HTR-8/SVneo (cell line): ENCODE measurements at places on chromosomes 3 and 15.

GRCh38 chr3:36919439-36920160, 25.3 kb downstream of the TRANK1 start:
- DNase-seq: no peak

DNA sequence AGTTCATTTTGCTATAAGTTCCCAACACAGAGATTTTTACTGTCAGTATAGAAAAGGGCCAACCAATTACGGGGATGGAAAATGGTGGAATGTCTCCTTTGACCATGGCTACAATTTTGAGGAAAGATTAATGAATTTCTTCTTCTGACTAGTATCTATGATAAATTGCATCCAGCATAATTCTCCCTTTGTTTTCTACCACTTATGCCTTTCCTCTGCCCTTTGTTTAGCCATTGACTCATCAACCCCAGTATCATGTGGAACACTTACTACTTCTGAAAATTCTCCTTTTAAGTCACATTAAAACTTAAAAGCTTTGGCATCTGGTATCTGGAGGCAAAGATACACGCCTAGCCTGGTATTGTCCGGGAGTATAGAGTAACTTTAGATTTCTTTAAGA, 92.9 kb upstream of the CADPS start:
- DNase-seq: no peak

GRCh38 chr3:153113541-153113940, 48.5 kb upstream of the RAP2B start:
- DNase-seq: no peak

- no peak for DNase-seq
Observed at GRCh38 chr3:37223141-37223558, 48.8 kb upstream of the LRRFIP2 start.

- no peak for DNase-seq
Observed at GRCh38 chr3:147089286-147089685, 317.1 kb downstream of the ZIC4 start.

GRCh38 chr3:164467007-164467406, 611.3 kb downstream of the SI start:
- no peak for DNase-seq

GRCh38 chr3:17795280-17795679, 52.8 kb upstream of the TBC1D5 start:
- no peak for DNase-seq
